ENCODE measurements at places on chromosomes 6 and 20. TPM values are rescaled to one million over a fixed set of nuclear protein-coding genes. Genes with fewer than 3 reads are reported as not detected.

- H3K4me1 ChIP-seq, result peaks cover 19% of the 10 kb centered on the region
- H3K36me3 ChIP-seq, result peaks cover 16% of the 10 kb centered on the region
- H3K27ac ChIP-seq, result peak overlapping the region; percentile 56
- no peak for DNase-seq
- peak overlapping the region; percentile 70 for H3K4me3 ChIP-seq
Measured at GRCh38 chr20:44910690-44911262, 916 bp downstream of the PABPC1L start.

DNA sequence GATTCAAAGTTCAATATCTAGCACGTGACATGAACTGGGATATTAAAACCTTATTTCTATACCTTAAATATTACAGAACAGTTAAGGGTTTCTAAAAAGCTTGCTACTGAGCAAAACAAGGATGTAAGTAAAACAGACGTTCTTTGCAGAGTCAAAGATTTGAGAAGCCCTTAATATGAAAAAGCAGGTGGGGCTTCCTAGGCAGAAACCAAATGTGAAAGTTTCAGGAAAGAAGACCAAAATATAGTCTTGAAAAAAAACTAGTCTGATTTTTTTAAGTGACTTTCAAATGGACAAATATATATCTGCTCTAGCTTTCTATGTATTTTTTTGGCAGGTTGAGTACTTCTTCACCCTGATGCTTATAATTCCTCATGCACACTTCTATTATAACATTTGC is 63.2 kb downstream of the TNFRSF21 start:
- H3K4me1 ChIP-seq, result peaks cover 10% of the 10 kb centered on the region
- DNase-seq, result no peak
- no peak overlapping the region for H3K4me3 ChIP-seq
- no peak overlapping the region for H3K27ac ChIP-seq

OR2H2 gene
- not detected for total RNA-seq

DNA sequence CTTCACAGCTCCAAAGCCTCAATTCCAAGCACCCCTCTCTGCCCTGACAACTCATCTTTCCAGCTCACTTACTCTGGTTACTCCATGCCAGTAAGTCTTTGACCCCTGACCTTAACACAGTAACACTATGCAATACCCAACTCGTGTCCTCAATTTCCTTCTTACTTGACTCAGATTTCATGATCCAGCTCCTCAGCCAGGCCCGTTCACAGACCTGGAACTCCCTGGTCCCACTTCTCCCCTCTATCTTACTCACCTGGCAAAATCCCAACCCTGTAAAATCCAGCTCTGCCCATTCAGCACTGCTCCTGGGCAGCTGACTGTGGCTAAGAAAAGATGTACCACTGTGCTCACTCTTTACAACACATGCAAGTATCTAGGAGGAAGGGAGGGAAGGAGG is 7.9 kb downstream of the GNL1 start:
- peaks cover 36% of the 10 kb centered on the region for H3K36me3 ChIP-seq
- no peaks in the 10 kb centered on the region for H3K27me3 ChIP-seq
- DNase-seq, result no peak
- no peak overlapping the region for H3K27ac ChIP-seq
- H3K4me1 ChIP-seq, result peaks cover 16% of the 10 kb centered on the region

DNA sequence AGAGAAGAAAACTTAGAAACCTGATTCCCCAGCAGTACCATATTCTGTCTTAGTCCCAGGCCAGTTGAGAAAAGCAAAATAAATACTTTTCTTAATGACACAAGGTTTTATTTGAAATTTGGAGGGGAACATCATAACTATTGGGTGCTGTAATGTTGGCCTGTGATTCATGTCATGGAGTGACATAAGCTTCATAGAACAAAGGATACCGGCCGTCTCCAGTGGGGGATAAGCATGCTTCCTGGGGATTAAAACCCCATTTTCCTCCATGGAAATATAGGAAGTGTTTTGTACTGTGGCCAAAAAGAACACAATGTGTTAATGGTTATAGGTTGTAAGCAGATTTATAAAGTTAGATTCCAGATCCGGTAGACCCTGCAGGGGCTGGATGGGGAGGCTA is 18.0 kb downstream of the MTHFD1L start:
- H3K27me3 ChIP-seq, result no peaks in the 10 kb centered on the region
- no peak overlapping the region for H3K27ac ChIP-seq
- no peak overlapping the region for H3K4me3 ChIP-seq
